ENCODE measurements at places on chromosomes 2 and 18. TPM values are rescaled to one million over a fixed set of nuclear protein-coding genes. Genes with fewer than 3 reads are reported as not detected.

DNA sequence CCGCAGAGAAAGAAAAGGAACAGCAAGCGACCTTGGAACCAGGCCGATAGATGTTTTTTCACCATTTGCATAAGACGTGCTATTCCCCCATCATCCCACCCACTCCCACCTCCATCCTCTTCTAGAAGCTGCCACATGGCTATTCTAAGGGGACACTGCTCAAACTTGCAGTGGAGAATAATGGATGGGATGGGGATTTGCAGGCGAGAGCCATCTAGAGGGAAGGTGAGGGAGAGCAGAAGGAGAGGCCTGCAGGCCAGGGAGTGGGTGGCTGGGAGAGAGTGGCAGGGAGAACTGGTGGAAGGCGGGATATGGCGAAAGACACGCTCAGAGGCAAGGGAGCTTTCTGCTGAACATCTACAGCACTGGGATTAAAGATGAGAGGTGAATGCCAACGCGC, 84.9 kb downstream of the MAPK4 start:
- no peak for DNase-seq

DNA sequence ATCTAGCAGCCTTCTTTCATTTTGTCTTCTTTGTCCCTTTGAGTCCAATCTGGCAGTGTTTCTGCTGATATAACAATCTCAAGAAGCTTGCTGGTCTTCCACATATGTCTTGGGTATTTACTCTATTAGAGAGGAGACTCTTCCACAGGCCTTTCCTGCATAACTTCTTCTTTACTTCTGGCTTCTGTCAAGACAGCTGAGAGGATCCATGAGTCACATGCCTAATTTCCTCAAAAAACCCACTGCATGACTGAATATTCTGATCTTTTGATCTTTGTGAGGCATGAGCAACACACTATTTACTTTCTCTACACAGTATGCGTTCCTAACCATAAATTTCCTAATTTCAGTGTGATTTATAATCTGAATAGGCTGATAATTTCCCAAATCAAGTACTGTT, 5.1 kb upstream of the DCC start:
- no peak for DNase-seq

DNA sequence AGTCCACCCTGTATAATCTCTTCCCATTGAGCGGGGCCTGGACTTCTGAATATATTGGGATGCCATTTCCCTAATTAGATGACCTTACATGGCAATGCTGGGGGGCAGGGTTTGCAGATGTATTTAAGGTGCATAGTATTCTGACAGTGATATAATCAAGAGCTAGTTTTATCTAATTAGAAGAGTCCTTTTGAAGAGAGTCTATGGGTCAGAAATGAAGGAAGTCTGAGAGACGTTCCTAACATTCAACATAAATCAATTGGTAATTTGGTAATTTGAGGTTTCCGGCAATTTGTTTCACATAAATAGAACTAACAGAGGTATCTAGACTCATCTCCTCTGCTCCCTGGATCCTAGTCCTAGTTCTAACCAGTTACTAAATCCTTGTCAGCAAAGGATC, 25.7 kb upstream of the UXS1 start:
- DNase-seq, result no peak

Gene SMYD1
- not detected for total RNA-seq

DNA sequence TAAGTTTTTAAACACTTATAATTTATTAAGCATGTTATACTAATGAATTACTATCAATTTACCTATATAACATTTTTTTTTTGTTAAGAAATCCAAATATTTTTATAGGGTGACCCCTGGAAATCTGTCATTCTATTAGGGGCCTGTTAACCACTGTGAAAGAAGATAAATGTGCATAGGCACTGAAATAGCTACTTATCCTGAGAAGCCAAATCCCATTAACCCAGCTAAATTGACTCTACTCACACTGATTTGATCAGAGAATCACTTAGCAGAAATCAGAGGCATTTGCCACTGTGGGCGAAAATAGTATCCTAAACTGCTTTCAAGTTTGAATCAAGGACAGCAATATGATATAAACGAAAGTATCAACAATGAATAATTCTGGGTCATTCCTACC, 90.0 kb upstream of the GULP1 start:
- DNase-seq, result no peak

DNA sequence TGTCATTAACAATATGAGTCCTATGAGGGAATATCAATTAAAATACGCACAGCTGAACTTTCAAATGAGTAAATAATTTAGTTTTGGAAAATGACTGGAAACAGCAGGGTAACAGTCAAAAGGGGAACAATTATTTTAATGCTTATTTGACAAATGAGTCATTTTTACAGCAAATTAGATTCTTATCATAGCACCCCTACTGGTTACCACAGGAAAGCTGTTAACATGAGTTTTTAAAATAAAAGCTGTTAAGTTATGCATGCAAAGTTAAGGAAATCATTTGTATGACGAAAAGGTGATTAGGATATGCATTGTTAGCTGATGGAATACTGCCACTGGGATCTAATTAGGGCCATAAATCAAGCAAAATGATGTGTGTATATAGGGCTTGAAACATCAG, 435.1 kb upstream of the MEIS1 start:
- DNase-seq, result no peak

Gene CAVIN2
- 48.8 TPM for total RNA-seq

GRCh38 chr18:6207116-6207515, 207.6 kb downstream of the L3MBTL4 start:
- no peak for DNase-seq

Gene RNF152
- total RNA-seq, result 17.3 TPM

Gene MARCO
- 78.2 TPM for total RNA-seq

DNA sequence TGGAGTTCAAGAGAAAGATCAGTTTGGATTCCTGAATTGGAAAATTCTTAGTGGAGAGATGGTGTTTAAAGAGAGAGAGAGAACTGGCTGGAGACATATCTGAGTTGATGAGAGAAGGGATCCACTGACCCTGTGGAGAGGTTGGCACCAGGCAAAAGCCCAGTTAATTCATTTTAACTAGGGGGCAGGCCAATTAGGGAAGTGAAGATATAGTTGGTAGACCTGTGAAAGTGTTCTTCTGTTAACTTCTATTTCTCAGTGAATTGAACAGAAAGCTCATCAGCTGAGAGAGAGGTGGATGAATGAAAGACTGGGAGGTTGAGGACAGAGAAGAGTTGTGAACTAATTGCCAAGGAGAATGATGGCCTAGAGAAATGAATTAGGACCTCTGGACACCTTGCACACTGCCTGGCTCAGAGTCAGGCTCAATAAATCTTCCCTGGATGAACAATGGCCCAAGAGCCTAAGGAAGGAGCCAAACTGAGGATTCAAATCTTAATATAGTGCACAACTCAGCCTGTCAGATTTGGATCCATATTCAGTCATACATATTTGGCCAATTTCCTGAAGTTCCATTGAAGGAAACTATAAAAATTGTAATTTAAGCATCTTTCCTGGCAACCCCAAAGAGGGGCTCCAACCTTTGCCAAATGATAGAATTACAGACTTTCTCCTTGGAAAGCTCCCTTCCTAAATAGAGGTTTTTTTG, 82.2 kb upstream of the RMDN2 start:
- DNase-seq, result no peak
